Thymus (tissue), 14 donors: ENCODE measurements at places on chromosomes 6 and 20. TPM values are rescaled to one million over a fixed set of nuclear protein-coding genes. Genes with fewer than 3 reads are reported as not detected.

DNA sequence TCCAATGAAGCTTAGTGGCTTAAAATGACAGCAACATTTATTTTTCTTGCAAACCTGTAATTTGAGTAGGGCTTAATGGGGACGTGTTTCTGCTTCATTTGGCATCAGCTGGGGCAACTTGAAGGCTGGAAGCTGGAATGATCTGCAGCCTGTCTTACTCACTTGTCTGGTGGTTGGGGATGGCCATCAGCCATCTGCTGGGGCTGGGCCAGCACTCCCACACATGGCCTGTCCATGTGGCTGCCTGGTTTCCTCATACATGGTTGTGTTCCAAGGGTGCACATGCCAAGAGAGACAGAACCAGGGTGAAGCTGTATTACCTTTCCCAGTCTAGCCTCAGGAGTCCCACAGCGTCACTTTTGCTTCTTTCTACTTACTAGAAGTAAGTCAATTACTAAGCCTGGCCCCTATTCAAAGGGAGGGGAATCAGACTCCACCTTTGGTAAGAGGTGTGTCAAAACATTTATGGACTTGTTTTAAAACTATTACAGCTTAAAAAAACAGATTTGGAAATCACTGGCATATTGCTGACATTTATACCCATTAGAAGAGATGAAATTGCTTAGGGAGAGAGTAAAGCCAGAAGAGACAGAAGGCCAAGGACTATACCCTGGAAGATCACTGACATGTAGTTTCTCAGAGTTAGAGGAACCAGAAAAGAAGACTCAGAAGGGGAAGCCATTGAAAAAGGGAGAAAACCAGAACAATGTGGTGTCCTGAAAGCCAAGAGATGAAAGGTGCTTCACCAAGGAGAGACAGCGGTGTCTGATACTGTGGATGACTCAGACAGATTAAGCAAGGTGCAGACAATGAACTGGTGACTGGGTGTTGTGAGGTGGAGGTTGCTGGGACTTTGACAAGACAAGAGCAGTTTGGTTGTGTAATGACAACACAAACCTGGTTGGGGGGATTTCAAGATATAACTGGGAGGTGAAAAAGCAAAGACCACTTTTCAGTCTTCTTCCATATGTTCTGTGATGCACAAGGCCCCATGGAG is 345.2 kb downstream of the GJA1 start:
- no peaks in the 10 kb centered on the region for H3K4me1 ChIP-seq
- no peaks in the 10 kb centered on the region for H3K36me3 ChIP-seq
- no peak overlapping the region for H3K4me3 ChIP-seq

DNA sequence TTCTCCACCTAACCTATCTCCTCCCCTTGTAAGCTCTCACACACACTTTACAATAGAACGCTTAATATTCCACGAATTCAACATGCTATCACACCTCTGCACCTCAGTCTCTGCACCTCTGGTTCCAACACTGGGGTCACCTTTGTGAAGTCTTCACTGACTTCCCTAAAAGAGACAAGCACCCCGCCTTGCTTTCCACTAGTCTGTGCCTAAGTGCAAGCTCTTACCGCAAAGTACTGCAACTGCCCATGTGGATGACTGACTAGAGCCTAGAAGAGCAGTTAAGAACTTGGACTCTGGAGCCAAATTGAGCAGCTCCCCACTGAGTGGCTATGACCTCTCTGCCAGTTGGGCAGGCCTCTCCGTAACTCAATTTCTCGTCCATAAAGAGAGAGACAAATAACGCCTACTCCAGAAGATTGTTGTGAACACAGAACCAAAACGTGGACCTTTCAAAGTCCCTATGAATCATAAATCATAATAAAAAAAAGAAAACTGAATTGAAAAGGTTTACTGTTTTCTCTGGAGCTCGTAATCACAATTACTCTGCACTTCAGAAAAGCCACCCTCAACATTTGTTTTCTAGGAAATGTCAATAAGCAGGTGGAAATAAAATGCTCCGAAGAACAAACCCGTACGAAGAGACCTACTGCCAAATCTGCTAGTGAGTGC is 1.2 kb downstream of the IFNGR1 start:
- H3K36me3 ChIP-seq: no peaks in the 10 kb centered on the region
- peaks cover 7% of the 10 kb centered on the region for H3K4me1 ChIP-seq
- H3K27ac ChIP-seq: peak overlapping the region; percentile 72
- no peaks in the 10 kb centered on the region for H3K27me3 ChIP-seq
- peak overlapping the region; percentile 83 for H3K4me3 ChIP-seq
- no peak for DNase-seq

DNA sequence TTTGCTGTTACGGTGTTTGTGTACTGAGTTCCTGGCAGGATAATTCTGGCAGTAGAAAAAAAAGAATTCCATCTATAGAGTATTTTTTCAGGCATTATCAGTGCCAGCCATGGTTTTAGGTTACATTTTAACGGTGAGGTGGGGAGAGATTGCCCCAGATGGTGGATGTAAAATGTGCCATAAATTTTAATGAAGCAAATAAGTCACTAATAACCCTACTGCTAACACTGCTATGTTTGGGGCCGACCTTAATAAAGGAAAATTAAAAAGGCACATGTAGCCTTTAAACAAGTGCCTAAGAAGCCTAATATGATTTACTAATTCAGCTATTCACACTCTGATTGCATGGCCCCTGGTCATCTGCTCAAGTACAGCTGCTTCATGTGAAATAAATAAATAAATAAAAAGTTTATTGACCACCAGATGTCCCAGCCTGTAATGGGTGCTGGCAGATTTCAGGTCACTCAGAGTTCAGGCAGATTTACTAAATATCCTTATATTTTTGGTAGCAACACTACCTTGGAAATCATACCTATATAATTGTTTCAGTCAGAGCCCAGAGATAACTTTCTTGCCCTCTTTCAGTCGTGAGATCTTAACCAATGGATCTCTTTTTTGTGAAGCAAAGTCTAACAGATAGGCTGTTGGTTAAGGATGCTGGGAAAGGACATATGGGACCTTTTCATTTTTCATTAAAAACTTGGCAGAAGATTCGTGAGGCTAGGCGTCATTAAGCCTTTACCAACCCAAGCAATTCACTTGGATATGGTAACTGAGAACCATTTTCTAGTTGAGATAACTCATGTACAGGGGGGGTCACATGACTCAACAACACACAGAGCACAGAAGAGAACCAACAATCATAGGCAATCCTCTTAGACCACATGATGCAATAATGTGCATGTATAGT is 495.0 kb upstream of the NRSN1 start:
- no peak for DNase-seq
- no peak overlapping the region for H3K27ac ChIP-seq
- no peaks in the 10 kb centered on the region for H3K27me3 ChIP-seq
- H3K4me3 ChIP-seq: no peak overlapping the region
- H3K36me3 ChIP-seq: no peaks in the 10 kb centered on the region

GRCh38 chr20:44187054-44187771 is at the start of gene JPH2:
Gene JPH2 (minus strand): TSS chr20:44187188. CDS start chr20:44186705, 483 bp downstream.
- H3K4me1 ChIP-seq: peaks cover 2% of the 10 kb centered on the region
- no peak for DNase-seq
- no peaks in the 10 kb centered on the region for H3K36me3 ChIP-seq
- no peak within 1 kb of the TSS for H3K4me3 ChIP-seq

GRCh38 chr20:42494290-42494689 is 695.4 kb downstream of the PTPRT start:
- no peak overlapping the region for H3K4me3 ChIP-seq
- no peak overlapping the region for H3K27ac ChIP-seq
- H3K36me3 ChIP-seq: no peaks in the 10 kb centered on the region

Gene KCNS1
- total RNA-seq: 0.14 TPM

- peaks cover 48% of the 10 kb centered on the region for H3K27me3 ChIP-seq
- H3K36me3 ChIP-seq: no peaks in the 10 kb centered on the region
- no peak overlapping the region for H3K4me3 ChIP-seq
- H3K4me1 ChIP-seq: no peaks in the 10 kb centered on the region
- no peak for DNase-seq
Measured at GRCh38 chr20:52103335-52103912, 88.2 kb downstream of the ZFP64 start.

- no peak for DNase-seq
- no peak overlapping the region for H3K4me3 ChIP-seq
- H3K27ac ChIP-seq: no peak overlapping the region
- no peaks in the 10 kb centered on the region for H3K36me3 ChIP-seq
Measured at GRCh38 chr6:14174996-14175395, 57.4 kb downstream of the CD83 start.

- no peak overlapping the region for H3K4me3 ChIP-seq
- no peaks in the 10 kb centered on the region for H3K36me3 ChIP-seq
- no peaks in the 10 kb centered on the region for H3K27me3 ChIP-seq
- no peak for DNase-seq
- H3K27ac ChIP-seq: no peak overlapping the region
Measured at GRCh38 chr6:29376003-29376402, 912 bp upstream of the OR12D3 start.

DNA sequence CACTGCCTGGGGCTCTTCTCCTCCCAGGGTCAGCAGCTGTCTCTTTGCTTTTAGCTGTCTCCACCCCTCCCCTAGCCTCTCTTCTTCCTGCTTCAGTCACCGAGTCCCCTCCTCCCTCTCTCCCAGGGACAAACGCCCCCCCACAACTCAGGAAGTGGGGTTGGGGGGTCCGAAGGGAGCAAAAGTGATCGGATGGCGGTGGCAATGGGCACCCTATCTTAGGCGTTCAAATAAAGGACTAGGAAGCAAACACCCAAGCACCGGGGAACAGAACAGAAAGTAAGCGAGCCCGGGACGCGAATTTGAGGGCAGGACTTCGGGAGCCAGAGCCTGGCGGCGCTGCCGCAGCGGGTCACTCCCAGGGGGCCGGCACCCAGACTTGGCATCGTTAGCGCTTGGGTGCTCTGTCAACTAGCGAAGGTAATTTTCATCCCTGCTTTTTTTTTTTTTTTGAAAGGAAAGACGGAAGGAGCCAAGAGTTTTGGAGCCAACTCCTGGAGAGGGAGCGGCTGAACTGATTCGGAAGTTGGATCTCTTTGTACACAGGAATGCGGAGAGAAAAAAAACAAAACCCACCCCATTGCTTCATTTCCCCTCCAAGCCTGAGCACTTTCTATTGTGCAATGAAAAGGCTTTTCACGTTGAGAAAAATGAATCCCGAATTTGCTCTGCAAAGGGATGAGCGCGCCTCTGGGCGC is 815 bp upstream of the ITPR3 start:
- DNase-seq: no peak
- peak overlapping the region; percentile 70 for H3K4me3 ChIP-seq
- peaks cover 15% of the 10 kb centered on the region for H3K4me1 ChIP-seq
- H3K27ac ChIP-seq: peak overlapping the region; percentile 1
- H3K27me3 ChIP-seq: no peaks in the 10 kb centered on the region
